Mesothelial cell of epicardium (in vitro differentiated cells): ENCODE measurements at places on chromosomes 4 and X. TPM values are rescaled to one million over a fixed set of nuclear protein-coding genes. Genes with fewer than 3 reads are reported as not detected.

SLC25A53 gene
- 7.2 to 8.5 TPM (median 7.4 TPM) in 3 replicates for total RNA-seq

SHISA3 gene
- total RNA-seq, result 3.2 to 3.6 TPM (median 3.3 TPM) in 3 replicates

LANCL3 gene
- 0.13 to 0.18 TPM (median 0.14 TPM) in 3 replicates for total RNA-seq

OCIAD2 gene
- total RNA-seq, result 72.4 to 76.0 TPM (median 73.1 TPM) in 3 replicates

TMEM31 gene
- 0.74 to 1.2 TPM (median 0.75 TPM) in 3 replicates for total RNA-seq

FAM236B gene
- not detected in 3 replicates for total RNA-seq

RAB41 gene
- total RNA-seq, result not detected in 3 replicates

HEPH gene
- 125 to 129 TPM (median 126 TPM) in 3 replicates for total RNA-seq

EFNB1 gene
- total RNA-seq, result 69.2 to 71.6 TPM (median 70.1 TPM) in 3 replicates

PPP2R2C gene
- total RNA-seq, result 4.1 to 5.8 TPM (median 5.2 TPM) in 3 replicates

RAB33A gene
- 4.2 to 4.6 TPM (median 4.3 TPM) in 3 replicates for total RNA-seq

RASSF6 gene
- total RNA-seq, result 1.3 to 1.8 TPM (median 1.5 TPM) in 3 replicates

DIPK2B gene
- not detected in 3 replicates for total RNA-seq

TMEM47 gene
- 11.1 to 11.8 TPM (median 11.8 TPM) in 3 replicates for total RNA-seq

ARHGAP36 gene
- not detected in 3 replicates for total RNA-seq

SLC16A2 gene
- total RNA-seq, result 14.8 to 15.2 TPM (median 15.0 TPM) in 3 replicates

RTL9 gene
- 0.43 to 0.55 TPM (median 0.47 TPM) in 3 replicates for total RNA-seq

SH2D1A gene
- not detected in 3 replicates for total RNA-seq

ADH6 gene
- not detected in 3 replicates for total RNA-seq

GALNTL6 gene
- total RNA-seq, result 1.3 to 2.2 TPM (median 2.0 TPM) in 3 replicates

PPP1R3F gene
- 8.9 to 11.4 TPM (median 9.6 TPM) in 3 replicates for total RNA-seq

PALLD gene
- total RNA-seq, result 150 to 158 TPM (median 153 TPM) in 3 replicates

JCHAIN gene
- total RNA-seq, result 0.16 to 0.47 TPM (median 0.18 TPM) in 3 replicates

LRPAP1 gene
- total RNA-seq, result 116 to 121 TPM (median 118 TPM) in 3 replicates

NUDT10 gene
- 5.7 to 5.9 TPM (median 5.8 TPM) in 3 replicates for total RNA-seq

CLNK gene
- total RNA-seq, result not detected in 3 replicates

SPANXN4 gene
- not detected in 3 replicates for total RNA-seq

SLC9B1 gene
- total RNA-seq, result 3.2 to 4.7 TPM (median 4.5 TPM) in 3 replicates

PLCXD1 gene
- total RNA-seq, result 34.6 to 37.4 TPM (median 35.0 TPM) in 3 replicates

COL4A5 gene
- total RNA-seq, result 389 to 413 TPM (median 413 TPM) in 3 replicates

GPR143 gene
- total RNA-seq, result 6.4 to 7.7 TPM (median 7.3 TPM) in 3 replicates

DDIT4L gene
- total RNA-seq, result 4.8 to 6.9 TPM (median 6.0 TPM) in 3 replicates

TAF7L gene
- total RNA-seq, result 0.36 to 0.53 TPM (median 0.45 TPM) in 3 replicates

RAP2C gene
- 80.1 to 85.0 TPM (median 83.0 TPM) in 3 replicates for total RNA-seq

SAGE1 gene
- total RNA-seq, result not detected in 3 replicates

MEPE gene
- not detected in 3 replicates for total RNA-seq

XG gene
- 0.60 to 1.3 TPM (median 1.2 TPM) in 3 replicates for total RNA-seq

NSUN7 gene
- 21.8 to 24.4 TPM (median 22.4 TPM) in 3 replicates for total RNA-seq

MAGEA1 gene
- not detected in 3 replicates for total RNA-seq

TLR7 gene
- total RNA-seq, result 0.04 TPM in 2 of 3 replicates, not detected in the other

NAA11 gene
- total RNA-seq, result not detected in 3 replicates

APLN gene
- 0.29 to 0.54 TPM (median 0.33 TPM) in 3 replicates for total RNA-seq

GRPR gene
- 1.7 to 2.1 TPM (median 2.1 TPM) in 3 replicates for total RNA-seq

CXXC4 gene
- total RNA-seq, result 4.6 to 5.1 TPM (median 5.0 TPM) in 3 replicates

MAD2L1 gene
- total RNA-seq, result 16.6 to 20.1 TPM (median 18.9 TPM) in 3 replicates

ATP1B4 gene
- total RNA-seq, result not detected in 3 replicates

IL9R gene
- 0.16 TPM in 2 of 3 replicates, not detected in the other for total RNA-seq

GUCY1A1 gene
- total RNA-seq, result 49.1 to 52.3 TPM (median 52.2 TPM) in 3 replicates

PDLIM3 gene
- total RNA-seq, result 8.4 to 11.2 TPM (median 9.2 TPM) in 3 replicates

ADH1A gene
- not detected in 3 replicates for total RNA-seq

GASK1B gene
- 28.3 to 29.1 TPM (median 29.0 TPM) in 3 replicates for total RNA-seq

USP17L19 gene
- not detected in 3 replicates for total RNA-seq

CSN1S1 gene
- total RNA-seq, result not detected in 3 replicates

SLC4A4 gene
- total RNA-seq, result 4.9 to 8.3 TPM (median 5.1 TPM) in 3 replicates

CTSO gene
- total RNA-seq, result 7.6 TPM in 3 replicates

CD38 gene
- total RNA-seq, result 0.20 to 0.22 TPM in 2 of 3 replicates, not detected in the other

RPL34 gene
- total RNA-seq, result 1,479 to 1,578 TPM (median 1,522 TPM) in 3 replicates

RNF150 gene
- 38.5 to 40.7 TPM (median 40.1 TPM) in 3 replicates for total RNA-seq
